Sigmoid colon (tissue), 7 donors: ENCODE measurements at places on chromosomes 3 and 15. TPM values are rescaled to one million over a fixed set of nuclear protein-coding genes. Genes with fewer than 3 reads are reported as not detected.

- H3K4me1 ChIP-seq, result no peaks in the 10 kb centered on the region
- DNase-seq, result peak; percentile 70
- no peak overlapping the region for H3K4me3 ChIP-seq
Measured at GRCh38 chr15:84734794-84735479, 13.5 kb upstream of the ZNF592 start.

Gene CEP19
- total RNA-seq, result 1.6 TPM

Gene ECE2
- total RNA-seq, result 2.9 TPM

GRCh38 chr3:12476238-12476897 is 7.9 kb upstream of the TSEN2 start:
- H3K27me3 ChIP-seq, result no peaks in the 10 kb centered on the region
- DNase-seq, result peak; percentile 35
- peak overlapping the region; percentile 11 for H3K27ac ChIP-seq
- no peak overlapping the region for H3K4me3 ChIP-seq

GRCh38 chr15:69009341-69009740 is 5.2 kb upstream of the NOX5 start:
- H3K27ac ChIP-seq, result no peak overlapping the region
- no peak for DNase-seq
- no peaks in the 10 kb centered on the region for H3K4me1 ChIP-seq
- no peak overlapping the region for H3K4me3 ChIP-seq
- no peaks in the 10 kb centered on the region for H3K27me3 ChIP-seq

GRCh38 chr15:32718821-32719716 is 1.3 kb downstream of the GREM1 start:
- no peaks in the 10 kb centered on the region for H3K36me3 ChIP-seq
- peak; percentile 62 for DNase-seq
- peaks cover 58% of the 10 kb centered on the region for H3K27me3 ChIP-seq
- peaks cover 24% of the 10 kb centered on the region for H3K4me1 ChIP-seq
- H3K4me3 ChIP-seq, result peak overlapping the region; percentile 50

DNA sequence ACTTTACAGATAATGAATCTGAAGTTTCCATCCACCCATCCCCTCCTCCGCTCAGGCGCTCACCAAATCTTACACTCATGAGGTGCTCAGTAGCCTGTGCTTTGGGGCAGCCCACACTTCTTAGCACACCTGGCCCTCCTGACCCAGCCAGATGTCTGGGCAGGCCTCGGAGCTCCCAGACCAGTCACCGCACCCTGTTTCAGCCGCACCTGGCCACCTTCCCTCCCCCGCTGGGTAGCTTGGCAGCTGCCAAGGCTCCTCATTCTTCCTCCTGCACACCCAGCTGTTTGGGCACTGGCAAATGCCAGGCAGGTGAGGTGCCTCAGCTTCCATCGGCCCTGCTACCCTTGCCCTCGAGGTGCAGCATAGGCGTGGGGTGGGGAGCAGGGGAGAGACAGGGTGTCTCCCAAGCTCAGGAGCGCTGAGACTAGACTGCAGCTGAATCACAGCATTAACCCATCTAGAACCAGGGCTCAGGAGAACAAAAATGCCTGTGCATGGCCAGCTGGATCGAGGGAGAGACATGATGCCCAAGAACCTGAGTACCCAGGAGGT is 45.8 kb downstream of the CDC25A start:
- no peaks in the 10 kb centered on the region for H3K27me3 ChIP-seq
- no peaks in the 10 kb centered on the region for H3K4me1 ChIP-seq
- no peak overlapping the region for H3K4me3 ChIP-seq
- H3K27ac ChIP-seq, result no peak overlapping the region
- H3K36me3 ChIP-seq, result no peaks in the 10 kb centered on the region

DNA sequence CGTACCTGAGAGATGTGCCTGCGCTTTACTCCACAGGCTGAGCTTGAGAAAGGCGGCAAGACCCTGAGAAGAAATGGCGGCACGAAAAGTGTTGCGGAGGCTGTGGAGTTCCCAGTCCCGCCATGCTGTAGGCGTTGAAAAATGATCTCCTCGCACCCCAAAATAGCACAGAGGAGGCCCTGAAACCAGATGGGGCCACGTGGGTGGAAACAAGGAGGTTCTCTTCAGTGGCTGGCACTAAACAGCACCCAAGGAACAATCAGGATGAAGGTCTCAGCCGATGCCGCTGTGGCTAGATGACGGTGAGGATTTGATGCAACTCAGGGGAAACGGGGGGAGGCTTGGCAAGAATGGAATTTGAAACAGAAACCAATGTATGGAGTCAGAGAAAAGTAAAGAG is 57.3 kb downstream of the TMEM212 start:
- H3K36me3 ChIP-seq, result no peaks in the 10 kb centered on the region
- H3K27me3 ChIP-seq, result no peaks in the 10 kb centered on the region
- DNase-seq, result no peak
- no peaks in the 10 kb centered on the region for H3K4me1 ChIP-seq
- no peak overlapping the region for H3K4me3 ChIP-seq

Gene GREM1
- total RNA-seq, result 25.5 TPM

Gene NOX5
- total RNA-seq, result 0.49 TPM

- H3K4me1 ChIP-seq, result no peaks in the 10 kb centered on the region
- H3K4me3 ChIP-seq, result no peak overlapping the region
- H3K27me3 ChIP-seq, result no peaks in the 10 kb centered on the region
- no peak overlapping the region for H3K27ac ChIP-seq
Measured at GRCh38 chr15:51227940-51228732, 110.3 kb downstream of the CYP19A1 start.

Gene STX19
- total RNA-seq, result not detected

GRCh38 chr3:10779293-10779805 is 36.7 kb upstream of the SLC6A11 start:
- no peaks in the 10 kb centered on the region for H3K4me1 ChIP-seq
- H3K36me3 ChIP-seq, result no peaks in the 10 kb centered on the region
- H3K4me3 ChIP-seq, result no peak overlapping the region
- H3K27ac ChIP-seq, result no peak overlapping the region

- H3K27ac ChIP-seq, result no peak overlapping the region
- no peaks in the 10 kb centered on the region for H3K27me3 ChIP-seq
- H3K36me3 ChIP-seq, result no peaks in the 10 kb centered on the region
- no peak for DNase-seq
- H3K4me1 ChIP-seq, result no peaks in the 10 kb centered on the region
Measured at GRCh38 chr3:124115956-124116355, 124.0 kb upstream of the ROPN1 start.

Gene UBA3
- 53.6 TPM for total RNA-seq

DNA sequence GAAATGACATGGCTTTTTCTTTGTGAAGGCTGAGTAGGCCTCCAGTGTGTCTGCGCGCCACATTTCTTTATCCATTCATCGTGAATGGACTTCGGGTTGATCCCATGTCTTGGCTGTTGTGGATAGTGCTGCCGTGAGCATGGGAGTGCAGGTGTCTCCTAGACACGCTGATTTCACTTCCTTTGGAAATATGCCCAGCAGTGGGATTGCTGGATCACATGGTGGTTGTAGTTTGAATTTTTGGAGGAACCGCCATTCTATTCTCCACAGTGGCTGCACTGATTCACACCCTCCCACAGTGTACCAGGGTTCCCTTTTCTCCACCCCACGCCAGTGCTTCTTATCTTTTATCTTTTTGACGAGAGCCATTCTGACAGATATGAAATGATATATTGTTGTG is 171.7 kb downstream of the NSMCE3 start:
- H3K4me3 ChIP-seq, result no peak overlapping the region
- no peak overlapping the region for H3K27ac ChIP-seq

Gene HDGFL3
- 58.1 TPM for total RNA-seq

Gene ZNF385D
- total RNA-seq, result 4.3 TPM

Gene MNS1
- total RNA-seq, result 0.55 TPM

- no peaks in the 10 kb centered on the region for H3K27me3 ChIP-seq
- no peak for DNase-seq
- H3K27ac ChIP-seq, result no peak overlapping the region
- no peaks in the 10 kb centered on the region for H3K4me1 ChIP-seq
Measured at GRCh38 chr3:32973982-32974381, 22.5 kb downstream of the CCR4 start.

DNA sequence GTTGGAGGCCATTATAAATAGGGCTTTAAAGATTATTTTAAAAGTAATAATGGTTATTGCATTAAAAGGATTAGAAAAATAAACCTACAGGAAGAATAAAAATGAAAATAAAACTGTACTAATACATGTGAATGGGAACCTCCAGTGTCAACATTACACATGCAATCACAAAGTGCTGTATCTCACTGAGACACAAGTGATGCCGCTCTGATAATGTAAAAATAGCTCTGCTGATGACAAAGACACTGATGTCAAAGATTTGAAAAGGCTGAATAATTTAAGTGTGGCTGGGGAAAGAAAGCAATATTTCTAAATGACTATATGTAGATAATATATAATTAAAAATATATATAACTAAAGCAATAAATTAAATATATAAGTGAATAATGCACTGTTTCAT is 129.1 kb upstream of the RAP2B start:
- no peaks in the 10 kb centered on the region for H3K27me3 ChIP-seq
- no peak for DNase-seq
- no peak overlapping the region for H3K4me3 ChIP-seq

- no peaks in the 10 kb centered on the region for H3K27me3 ChIP-seq
- no peaks in the 10 kb centered on the region for H3K4me1 ChIP-seq
- no peak for DNase-seq
- H3K4me3 ChIP-seq, result no peak overlapping the region
- H3K36me3 ChIP-seq, result no peaks in the 10 kb centered on the region
Measured at GRCh38 chr3:105195260-105195659, 171.4 kb upstream of the ALCAM start.

DNA sequence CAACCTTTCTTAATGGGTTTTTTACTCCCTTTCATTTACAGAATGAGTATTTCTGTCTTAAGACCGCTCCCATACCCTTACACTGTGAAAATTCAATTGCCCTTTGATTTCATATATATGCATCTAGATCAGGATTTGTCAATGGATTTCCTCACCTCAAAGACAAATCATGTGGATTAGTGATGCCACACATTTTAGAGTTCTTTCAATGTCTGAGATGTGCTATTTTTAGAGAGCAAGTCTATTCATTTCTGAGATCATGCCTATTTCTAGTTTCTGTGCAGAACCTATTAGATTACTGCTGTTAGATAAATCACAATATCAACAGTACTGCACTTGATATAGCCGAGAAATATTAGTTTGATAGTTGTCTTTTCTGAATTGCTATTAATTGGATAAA is 137.3 kb downstream of the GABRB3 start:
- H3K27ac ChIP-seq, result no peak overlapping the region
- DNase-seq, result no peak
- no peaks in the 10 kb centered on the region for H3K27me3 ChIP-seq
- H3K36me3 ChIP-seq, result no peaks in the 10 kb centered on the region
- H3K4me3 ChIP-seq, result no peak overlapping the region
- H3K4me1 ChIP-seq, result no peaks in the 10 kb centered on the region

GRCh38 chr15:69729167-69729748 is 276.6 kb downstream of the RPLP1 start:
- no peak overlapping the region for H3K27ac ChIP-seq
- no peaks in the 10 kb centered on the region for H3K4me1 ChIP-seq
- H3K27me3 ChIP-seq, result no peaks in the 10 kb centered on the region

DNA sequence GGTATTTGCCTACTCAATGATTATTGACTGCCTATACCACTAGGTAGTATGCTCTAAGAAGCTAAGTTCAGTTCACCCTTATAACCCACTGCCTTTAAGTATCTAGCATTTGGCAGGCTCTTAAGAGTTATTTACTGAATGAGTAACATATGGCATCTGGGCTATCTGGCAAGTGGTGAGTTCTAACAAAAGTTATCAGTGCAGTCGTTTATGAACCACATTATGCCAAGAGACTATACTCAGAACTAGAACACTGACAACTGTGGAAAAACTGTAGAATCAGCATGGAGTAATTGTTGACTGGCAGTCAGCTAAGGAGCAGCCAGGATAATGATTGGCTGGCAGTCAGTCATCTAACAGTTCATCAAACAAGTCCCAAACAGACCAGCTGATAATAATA is 25.8 kb downstream of the RAF1 start:
- no peaks in the 10 kb centered on the region for H3K4me1 ChIP-seq
- H3K27ac ChIP-seq, result no peak overlapping the region
- H3K36me3 ChIP-seq, result no peaks in the 10 kb centered on the region
- H3K4me3 ChIP-seq, result no peak overlapping the region
- DNase-seq, result no peak
- H3K27me3 ChIP-seq, result no peaks in the 10 kb centered on the region

DNA sequence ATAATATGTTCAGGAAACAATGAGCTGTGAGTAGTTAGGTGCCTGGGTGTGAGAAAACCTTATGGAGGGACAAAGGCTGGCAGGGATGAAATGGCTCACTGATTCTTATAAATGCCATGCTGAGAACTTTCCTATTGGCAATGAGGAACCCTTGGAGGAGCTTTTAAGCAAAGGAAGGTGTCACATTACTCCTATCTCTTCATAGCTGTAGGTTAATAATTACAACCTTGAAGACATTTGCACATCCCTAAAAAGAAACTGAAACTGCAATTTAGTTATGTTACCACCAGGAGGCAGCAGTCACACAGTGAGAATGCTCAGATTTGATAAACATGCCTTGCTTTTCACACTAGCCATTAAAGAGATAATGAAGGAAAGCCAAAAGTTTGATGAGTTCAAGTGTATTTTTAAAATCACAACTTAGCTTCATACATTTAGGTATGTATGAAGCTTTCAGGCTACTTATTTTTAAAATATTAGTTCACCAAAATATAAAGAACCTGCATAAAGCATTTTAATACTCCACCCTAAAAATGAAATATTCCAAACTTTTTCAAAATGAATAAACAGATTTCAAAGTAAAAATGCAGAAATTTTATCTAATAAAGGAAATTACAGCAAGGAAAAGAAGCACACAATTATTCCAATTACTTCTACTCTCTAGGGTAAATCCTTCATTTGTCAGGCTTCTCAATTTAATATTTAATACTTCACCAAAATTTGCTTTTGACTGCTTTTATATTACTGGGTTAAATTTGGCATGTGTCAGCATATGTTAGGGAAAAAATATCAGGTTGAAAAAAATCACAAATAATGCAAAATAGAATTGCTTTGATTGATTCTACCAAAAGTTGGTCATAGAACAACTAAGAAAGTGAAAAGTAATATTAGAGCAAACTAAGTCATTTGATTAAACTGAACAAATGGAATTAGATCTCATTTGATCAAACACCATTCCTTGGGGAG is 136.9 kb upstream of the SLC2A2 start:
- no peaks in the 10 kb centered on the region for H3K36me3 ChIP-seq
- no peaks in the 10 kb centered on the region for H3K4me1 ChIP-seq
- no peak overlapping the region for H3K4me3 ChIP-seq
- H3K27me3 ChIP-seq, result no peaks in the 10 kb centered on the region
- no peak for DNase-seq

- H3K4me1 ChIP-seq, result peaks cover 20% of the 10 kb centered on the region
- H3K27ac ChIP-seq, result no peak overlapping the region
- no peaks in the 10 kb centered on the region for H3K27me3 ChIP-seq
- no peak overlapping the region for H3K4me3 ChIP-seq
Measured at GRCh38 chr3:64909011-64909410, 221.2 kb upstream of the ADAMTS9 start.
